T-helper 2 cell treated with Interferon-gamma antibody and Interleukin-4, amounts not matched to agents 5 μg/mL and 100 μg/mL, for 36 hours (primary cell): ENCODE measurements at places on chromosomes 12 and 14.

DNA sequence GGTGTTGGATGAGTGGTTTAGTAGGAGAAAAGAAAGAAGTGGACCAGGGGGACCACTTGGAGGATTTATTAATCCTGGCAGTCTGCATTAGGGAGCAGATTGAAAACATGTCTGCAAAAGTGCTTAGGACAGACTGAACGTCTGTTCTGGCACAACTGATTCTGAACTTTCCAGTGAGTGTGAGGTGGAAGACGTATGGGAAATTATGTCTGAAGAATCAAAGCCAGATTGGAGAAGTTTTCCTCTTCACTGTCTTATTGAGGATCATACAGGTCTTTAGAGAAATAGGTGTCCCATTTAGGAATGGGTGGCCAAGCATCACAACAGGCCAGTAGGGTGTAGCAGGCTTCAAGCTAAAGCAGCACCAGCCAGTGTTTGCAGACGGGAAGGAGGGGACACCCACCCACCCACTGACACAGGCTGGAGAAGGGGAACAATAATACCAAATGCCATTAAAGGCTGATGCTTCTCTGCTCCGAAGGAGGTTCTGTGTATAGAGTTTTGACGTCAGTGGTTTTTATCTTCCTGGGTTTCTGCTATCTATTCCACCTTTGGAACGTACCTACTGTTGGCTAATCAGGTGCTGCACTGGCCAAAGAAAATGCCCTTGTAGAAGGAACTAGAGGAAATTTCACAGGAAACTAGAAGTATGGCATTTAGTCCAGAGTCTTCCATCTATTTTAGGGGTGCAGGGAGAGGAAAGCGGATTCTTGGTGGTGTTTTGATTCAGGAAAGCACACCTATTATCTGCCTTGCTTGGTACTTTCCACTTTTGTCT is 1.8 kb downstream of the SRRM4 start:
- no peak for DNase-seq

DNA sequence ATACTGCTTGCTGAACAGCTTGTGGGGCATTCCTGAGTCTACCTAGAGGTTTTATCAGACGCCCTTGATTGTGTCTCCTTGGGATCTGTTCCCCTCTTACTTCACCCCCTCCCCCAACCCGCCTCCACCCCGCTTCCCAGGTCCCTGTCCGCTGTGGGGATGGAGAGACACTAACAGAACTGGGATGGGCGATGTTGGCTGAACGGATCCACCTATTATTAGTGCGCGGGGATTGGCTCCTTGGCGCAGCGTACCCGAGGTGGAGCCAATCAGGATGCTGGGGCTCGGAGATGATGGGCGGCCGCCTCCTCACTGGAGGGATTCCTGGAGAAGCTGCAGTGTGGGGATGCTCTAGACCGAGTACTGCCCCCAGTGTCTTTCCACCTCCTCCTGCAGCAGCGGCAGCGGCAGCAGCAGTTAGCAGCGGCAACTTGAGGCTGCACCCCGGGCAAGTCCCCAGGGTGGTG is at the start of gene SYT1:
TSS of gene SYT1 (plus strand) at position 372 of the 467 bp plus-strand sequence.
- no peak for DNase-seq

GRCh38 chr14:95784137-95784536 is 70.2 kb upstream of the TCL1A start:
- no peak for DNase-seq

DNA sequence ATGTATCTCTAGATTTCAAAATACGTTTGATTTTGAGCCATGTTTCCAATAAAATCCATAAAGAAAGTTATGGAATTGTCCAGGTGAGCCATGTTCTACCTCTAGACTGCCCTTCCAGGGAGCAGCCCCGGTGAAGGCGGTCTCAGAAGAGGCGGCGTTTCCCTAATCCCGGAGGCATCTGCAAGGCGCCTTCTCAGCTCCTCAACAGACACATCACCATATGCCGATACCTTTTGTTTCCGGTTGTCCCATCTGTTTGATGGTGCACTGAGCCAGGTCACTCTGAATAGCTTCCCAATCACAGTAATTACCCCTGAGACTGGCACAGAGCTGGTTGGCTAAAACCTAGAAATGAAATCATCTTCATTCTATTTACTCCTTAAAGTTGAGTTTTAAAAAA is 305.5 kb upstream of the FKBP4 start:
- DNase-seq, result no peak

- DNase-seq, result no peak
Observed at GRCh38 chr14:99947695-99948094, 117.5 kb upstream of the EVL start.

DNA sequence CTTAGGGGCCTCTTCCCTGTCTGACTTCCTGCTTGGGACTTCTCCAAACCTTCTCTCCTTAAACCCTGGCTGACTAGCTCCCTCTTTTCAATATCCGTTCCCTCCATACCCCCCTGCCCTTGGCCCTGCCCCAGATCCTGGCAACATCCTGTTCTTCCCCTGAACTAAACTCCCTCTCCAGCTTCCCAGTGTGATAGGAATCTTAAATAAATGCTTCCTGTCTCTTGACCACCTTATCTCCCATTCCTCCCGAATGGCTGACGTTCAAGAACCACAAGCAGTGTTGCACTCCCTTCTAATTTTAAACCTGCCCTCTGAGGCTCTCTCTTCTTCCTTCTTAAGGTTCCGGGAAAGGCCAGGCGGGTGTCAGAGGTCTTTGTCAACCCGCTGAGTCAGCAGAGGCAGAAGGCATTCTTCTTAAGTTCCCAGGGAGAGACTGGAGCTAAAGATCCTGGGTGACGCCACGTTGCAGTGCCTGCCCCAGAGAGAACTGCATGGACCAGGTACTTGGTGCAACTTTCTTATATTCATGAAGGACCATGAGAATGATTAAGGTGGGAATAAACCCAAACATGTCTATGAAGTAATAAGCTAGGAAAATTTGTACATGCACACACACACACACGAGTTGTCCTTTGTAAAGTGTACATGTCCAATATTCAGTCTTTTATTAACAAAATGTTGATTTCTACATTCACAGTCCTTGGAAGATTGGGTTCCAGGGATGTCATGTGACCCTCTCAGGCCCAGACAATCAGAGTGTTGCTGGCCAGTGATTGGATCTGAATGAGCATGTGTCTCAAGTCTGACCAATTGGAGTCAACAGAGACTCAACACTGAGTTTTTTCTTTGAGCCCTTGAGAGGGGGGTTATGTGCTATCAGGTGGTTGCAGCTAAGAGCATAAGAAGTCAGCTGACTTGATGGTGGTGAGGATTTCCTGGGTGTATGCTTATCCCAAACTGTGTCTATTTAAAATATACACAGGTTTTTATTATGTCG is 420.2 kb upstream of the TBX3 start:
- DNase-seq, result no peak

DNA sequence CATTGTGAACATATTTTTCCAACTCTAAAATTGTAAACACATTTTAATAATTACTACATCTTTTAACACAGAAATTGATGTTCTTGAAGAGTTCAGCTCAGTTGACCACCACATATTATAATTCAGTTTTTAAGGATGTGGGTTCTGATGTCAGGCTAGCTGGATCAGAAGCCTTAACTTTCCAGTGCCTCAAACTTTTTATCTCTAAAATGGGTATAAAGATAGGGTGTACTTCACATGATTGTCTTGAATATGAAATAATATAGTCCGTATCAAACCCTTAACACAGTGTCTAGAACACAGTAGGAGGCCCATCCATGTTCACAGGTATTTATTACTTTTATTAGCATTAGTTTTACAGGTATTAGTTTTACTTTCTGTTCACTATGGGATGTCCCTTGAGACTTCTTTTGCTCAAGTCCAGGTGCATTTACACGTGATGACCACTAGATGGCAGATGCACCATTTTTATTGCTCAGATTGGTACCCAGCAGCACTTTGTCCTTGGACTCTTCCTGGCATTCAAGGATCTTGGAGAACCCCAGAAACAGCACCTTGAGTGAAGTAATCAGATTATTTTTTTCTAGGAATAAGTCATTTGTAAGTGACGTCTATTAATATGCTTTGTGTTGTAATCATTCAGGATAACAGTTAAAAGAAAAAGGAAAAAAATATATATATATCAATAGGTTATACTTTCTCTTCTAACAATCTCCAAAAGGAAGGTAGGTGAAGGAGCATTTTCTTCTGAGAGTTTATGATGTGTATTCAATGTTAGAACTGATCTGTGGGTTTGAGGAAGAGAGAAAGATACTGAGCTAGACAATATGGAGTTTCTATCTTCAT is 580.2 kb downstream of the ETNK1 start:
- DNase-seq, result no peak
